ENCODE measurements at places on chromosomes 1 and 21.

DNA sequence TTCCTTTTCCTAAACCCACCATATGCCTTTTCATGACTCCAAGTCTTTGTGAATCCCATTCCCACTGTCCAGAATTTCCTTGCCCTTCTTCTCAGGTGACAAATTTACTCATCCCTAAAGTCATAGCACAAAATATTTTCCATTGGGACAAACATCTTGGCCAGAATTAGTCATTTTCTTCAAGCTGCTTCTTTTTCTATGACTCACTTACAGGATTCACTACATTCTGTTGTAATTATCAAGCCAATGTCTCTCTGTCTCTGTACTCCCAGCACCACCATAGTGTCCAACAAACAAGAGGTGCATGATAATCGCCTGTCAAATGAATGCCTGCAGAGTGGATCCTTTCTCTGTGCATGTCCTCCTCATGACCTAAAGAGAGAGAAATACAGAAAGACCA is 37.8 kb downstream of the SGIP1 start:
- no peak for DNase-seq

- no peak for DNase-seq
These were observed 74.2 kb downstream of the ATF6 start for GRCh38 chr1:161840363-161840762.

- DNase-seq = no peak
These were observed 150.3 kb downstream of the ZSCAN20 start for GRCh38 chr1:33622757-33623156.

DNA sequence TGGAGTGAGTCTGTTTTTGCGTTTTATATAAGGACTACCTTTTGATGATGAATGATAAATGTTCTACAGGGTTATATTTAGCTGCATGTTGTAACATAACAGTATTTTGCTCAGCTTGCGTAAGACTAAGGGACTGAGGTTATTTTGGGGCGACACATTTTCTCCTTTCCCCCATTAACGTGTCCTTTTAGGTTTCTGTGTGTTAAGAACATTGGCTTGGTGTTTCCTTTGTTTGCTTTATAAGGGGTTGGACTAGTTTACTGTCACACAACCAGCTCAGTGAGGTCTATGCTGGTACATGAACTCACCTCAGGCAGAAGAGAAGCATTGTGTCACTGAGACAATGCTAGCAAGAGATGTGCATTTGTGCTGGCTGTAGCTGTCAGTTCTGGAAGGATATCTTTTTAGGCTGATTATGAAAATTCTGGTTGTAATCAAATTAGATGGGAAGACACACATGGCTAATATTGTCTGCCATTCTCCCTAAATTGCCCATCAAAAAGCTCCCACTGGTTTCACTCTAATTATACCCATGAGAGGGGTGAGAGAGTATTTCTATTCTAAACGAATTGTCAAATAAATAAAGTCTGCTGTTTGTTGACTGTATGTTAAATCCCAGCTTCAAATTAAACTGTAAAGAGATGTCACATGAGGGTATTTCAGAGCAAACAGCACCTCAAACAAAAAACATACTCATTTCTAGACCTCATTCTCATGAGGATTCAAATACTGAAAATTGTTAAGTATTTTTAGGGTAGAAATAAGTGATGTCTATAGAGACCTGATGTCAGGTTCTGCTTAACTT is 62.6 kb downstream of the CDC14A start:
- no peak for DNase-seq

- no peak for DNase-seq
These were observed 156.5 kb downstream of the SLC45A1 start for GRCh38 chr1:8474369-8474768.

GRCh38 chr1:74818661-74819456 is 85.9 kb downstream of the TYW3 start:
- no peak for DNase-seq

DNA sequence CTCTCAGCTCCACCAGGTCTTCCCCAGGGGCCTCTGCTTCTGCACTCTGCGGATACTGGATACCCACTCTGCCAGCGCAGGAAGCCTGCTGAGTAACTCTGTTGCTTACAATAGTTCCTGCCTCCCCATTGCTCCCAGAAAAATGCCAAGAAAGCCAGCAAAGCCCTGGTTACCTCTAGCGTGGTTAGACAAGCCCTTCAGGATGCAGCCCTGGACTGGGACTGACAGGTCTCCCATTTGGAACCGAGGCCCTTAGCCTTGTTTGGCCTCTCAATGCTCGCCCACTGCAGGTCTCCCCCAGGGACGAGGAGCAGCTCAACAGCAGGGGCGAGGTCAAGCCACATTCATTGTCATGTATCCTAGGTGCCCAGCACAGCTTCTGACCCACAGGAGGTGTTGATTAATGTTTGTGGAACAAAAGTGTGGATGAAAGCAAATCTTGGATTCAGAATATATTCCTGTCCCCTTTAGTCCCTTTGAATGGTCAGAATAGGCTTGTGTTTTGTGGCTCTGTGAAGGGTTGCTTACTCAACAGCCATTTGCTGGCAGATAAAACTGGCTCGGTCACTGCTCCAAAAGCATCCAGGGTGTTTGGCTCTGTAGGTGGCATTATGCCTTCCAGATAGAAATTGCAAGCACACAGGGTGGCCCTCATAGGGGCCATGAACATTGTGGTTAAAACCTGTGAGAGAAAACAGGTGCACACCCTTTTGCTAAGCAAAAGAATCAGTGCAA is 58.9 kb downstream of the C1orf198 start:
- no peak for DNase-seq

DNA sequence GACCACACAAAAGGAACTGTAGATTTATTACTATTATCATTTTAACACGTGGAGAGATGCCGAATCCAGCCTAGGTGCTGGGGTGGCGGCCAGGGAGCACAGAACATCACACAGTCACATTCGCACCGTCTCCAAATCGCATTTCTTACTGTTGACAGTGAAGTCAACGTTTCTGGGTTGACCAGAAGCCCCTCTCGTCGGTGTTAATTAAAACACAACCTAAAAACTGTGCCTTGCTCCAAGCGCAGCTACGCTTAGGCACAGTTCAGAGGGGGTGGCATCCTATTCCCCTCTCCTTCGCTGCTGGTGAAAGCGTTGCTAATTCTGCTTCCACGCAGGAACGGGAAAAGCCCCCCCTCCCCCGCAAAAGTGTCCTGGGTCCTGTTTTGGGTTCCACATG is 4.1 kb downstream of the RIPK4 start:
- DNase-seq = no peak

GRCh38 chr1:20281801-20282200 is 8.9 kb upstream of the VWA5B1 start:
- DNase-seq = no peak

- DNase-seq = no peak
These were observed 31.8 kb upstream of the ENO1 start for GRCh38 chr1:8910331-8910730.

DNA sequence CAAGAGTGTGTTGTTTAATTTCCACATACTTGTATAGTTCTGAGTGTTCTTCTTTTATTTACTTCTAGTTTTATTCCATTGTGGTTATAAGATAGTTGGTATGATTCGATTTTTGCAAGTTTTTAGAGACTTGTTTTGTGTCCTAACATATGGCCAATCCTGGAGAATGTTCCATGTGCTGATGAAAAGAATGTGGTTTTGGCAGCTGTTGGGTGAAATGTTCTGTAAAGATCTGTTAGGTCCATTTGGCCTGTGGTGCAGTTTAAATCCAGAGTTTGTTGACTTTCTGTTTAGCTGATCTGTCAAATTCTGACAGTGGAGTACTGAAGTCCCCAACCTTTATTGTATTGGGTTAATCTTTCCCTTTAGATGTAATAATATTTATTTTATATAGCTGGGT is 19.5 kb upstream of the TIPRL start:
- DNase-seq = no peak

- DNase-seq = no peak
These were observed 32.2 kb upstream of the PALMD start for GRCh38 chr1:99613716-99614115.

GRCh38 chr1:44089371-44090048 is 29.1 kb upstream of the KLF17 start:
- no peak for DNase-seq

DNA sequence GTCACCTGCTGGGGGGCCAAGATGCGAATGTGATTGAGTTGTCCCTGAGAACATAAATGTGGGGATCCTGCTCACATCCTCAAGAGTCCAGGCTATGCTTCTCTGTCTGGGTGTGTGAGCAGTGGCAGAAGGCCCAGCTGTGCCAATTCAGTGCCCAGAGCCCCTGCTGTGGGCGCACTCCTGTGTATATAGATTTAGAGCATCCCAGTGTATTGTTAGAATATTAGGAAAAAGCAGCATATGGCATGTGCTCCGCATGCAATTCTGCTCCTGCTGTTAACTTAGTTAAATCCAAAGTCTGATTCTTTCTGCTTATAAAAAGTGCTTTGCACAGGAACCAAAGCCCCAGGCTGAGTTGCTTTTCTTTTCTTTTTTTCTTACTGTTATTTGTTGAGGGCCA is 37.8 kb downstream of the FAM78B start:
- no peak for DNase-seq

DNA sequence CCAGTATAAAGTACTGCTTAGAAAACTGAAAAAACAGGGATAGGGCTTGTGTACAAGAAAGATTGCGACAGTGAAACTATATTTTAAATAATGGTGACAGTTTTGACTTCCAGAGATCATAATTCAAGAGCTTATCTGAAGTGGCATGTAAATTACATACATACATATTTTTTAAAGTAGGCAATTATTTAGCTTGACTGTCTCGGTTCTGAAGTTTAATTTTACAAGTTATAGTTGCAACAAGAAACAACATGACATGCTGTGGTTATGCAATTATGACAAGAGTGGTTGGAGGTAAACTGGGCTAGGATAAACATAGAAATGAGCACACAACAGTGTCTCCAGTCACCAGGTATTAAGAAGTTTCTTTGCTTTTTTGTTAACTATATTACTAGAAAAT is 4.1 kb downstream of the C1orf21 start:
- no peak for DNase-seq

DNA sequence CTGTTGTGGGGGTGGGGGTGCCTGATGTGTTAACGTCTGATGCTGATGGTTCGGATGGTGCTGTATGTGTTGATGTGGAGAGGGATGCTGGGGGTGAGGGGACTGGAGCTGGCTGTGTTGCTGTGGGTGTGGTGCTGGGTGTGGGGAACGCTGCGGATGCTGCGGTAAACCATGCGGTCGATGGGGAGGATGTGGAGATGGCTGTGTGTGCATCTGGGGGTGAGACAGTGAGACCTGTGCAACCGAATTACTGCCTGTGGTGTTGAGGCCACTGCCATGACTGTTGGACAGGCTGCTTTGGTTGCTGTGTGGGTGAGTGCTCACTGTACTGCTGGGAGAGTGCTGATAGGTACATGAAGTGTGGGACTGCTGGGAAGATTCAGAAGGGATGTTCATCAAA is 26.8 kb upstream of the GUCA2A start:
- no peak for DNase-seq

DNA sequence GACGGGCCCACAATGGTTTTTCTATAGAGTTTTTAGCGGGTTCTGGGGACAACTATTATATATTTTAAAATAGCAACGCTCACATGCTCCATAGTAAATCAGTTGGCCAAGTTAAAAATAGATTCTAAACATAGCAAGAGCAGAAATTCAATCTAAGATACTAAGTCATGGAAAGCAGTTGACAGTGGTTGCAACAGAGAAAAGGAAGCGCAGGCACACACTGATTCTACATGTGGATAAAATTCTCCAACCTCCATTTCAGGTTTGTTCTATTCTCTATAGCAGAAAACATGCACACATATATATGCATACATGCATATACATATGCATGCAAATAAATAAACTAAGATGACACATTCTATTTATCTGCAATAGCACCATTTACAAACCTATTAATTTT is 89.6 kb upstream of the HNRNPU start:
- no peak for DNase-seq

GRCh38 chr1:207230441-207230840 is 91.0 kb upstream of the CD55 start:
- DNase-seq = no peak

GRCh38 chr1:29569971-29570634 is 333.8 kb downstream of the PTPRU start:
- DNase-seq = no peak

- DNase-seq = no peak
These were observed 101.8 kb downstream of the NFIA start for GRCh38 chr1:61184040-61184713.

DNA sequence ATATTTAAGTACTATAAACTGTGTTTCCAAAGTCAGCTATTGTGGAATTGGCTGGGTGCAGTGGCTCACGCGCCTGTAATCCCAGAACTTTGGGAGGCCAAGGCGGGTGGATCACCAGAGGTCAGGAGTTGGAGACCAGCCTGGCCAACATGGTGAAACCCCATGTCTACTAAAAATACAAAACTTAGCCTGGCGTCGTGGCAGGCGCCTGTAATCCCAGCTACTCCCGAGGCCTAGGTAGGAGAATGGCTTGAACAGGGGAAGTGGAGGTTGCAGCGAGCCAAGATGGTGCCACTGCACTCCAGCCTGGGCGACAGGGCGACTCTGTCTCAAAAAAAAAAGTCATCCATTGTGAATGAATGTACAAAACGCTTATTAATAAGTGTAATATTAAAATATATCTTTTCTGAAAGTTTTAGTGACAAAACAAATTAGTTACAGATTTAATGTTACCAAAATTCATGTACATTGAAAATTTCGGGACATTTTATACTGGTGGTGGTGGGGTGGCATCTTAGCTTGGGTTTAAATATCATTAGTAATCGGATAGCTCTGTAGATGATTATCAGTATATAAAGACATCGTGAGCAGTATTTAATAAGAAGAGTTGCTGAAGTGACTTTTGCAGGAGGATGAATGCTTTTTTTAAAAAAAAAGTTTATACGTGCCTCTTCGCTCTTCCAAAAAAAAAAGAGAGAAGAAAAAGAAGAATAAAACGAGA is 503 bp upstream of the SRSF11 start:
- no peak for DNase-seq

GRCh38 chr1:168135116-168135920 is 1.4 kb downstream of the GPR161 start:
- no peak for DNase-seq

DNA sequence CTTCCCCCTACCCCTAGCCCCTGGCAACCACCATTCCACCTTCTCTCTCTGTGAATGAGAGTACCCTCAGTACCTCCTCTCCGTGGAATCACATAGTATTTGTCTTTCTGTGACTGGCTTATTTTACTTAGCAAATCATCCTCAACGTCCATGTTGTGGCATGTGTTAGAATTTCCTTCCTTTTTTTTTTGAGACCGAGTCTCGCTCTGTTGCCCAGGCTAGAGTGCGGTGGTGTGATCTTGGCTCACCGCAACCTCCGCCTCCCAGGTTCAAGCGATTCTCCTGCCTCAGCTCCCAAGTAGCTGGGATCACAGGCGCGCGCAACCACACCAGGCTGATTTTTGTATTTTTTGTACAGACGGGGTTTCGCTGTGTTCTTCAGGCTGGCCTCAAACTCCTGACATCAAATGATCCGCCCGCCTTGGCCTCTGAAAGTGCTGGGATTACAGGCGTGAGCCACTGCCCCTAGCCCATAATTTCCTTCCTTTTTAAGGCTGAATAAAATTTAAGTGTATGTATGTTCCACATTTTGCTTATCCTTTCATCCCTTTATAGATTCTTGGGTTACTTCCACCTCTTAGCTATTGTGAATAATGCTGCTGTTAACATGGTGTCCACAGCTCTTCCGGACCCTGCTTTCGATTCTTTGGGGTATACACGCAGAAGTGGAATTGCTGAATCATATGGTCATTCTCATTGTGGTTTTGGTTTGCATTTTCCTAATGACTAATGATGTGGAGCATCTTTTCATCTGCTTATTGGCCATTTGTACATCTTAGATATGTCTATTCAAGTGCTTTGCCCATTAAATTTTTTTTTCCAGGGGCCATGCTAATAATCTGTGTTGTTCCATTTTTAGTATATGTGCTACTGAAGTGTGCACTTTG is 32.3 kb downstream of the ERRFI1 start:
- DNase-seq = no peak
